ENCODE measurements at places on chromosomes 3 and 15.

- no peak for DNase-seq
Measured at GRCh38 chr3:62095756-62096155, 277.6 kb downstream of the FEZF2 start.

DNA sequence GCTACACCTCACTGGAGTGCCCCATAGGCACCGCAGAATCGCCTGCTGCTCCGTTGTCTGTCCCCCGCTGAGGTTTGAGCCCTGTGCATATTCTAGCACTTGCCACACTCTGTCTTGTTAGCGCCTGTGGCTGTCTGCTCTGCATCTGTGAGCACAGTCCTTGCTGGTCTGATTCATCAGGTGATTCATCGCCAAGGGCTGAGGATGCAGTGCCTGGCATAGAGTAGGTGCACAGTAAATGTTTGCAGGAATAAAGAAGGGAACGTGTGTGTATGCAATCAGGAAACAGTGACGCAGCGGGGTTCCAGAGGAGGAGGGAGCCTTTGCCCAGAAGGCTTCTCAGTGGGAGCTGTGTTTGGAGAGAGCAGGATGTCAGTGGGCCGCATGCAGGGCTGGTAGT lies 124.0 kb upstream of the PLXNA1 start:
- DNase-seq: no peak

DNA sequence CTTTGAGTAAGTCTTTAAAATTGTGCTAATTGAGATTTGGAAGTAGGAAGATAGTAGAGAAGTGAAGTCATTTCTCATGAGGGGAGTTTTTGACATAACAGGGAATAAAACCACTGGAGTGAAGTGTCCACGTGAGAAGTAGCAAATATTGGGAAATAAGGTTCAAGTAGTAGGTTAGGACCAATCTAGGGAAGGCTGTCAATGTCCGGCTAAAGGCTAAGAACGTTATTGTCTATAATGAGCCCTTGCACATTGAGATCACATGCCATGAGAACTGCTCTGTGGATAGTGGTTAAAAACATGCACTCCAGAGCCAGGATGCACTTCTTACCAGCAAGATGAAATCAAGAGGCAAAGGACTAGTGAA lies 459.9 kb upstream of the TPRG1 start:
- DNase-seq: no peak

- no peak for DNase-seq
Measured at GRCh38 chr15:56086566-56086965, 93.2 kb upstream of the NEDD4 start.

- no peak for DNase-seq
Measured at GRCh38 chr3:17518189-17519059, 224.0 kb downstream of the TBC1D5 start.

GRCh38 chr15:85073556-85074194 lies 92.0 kb downstream of the PDE8A start:
- DNase-seq: no peak

- DNase-seq: peak; percentile 78
Measured at GRCh38 chr15:99450896-99451358, 114.9 kb upstream of the MEF2A start.

DNA sequence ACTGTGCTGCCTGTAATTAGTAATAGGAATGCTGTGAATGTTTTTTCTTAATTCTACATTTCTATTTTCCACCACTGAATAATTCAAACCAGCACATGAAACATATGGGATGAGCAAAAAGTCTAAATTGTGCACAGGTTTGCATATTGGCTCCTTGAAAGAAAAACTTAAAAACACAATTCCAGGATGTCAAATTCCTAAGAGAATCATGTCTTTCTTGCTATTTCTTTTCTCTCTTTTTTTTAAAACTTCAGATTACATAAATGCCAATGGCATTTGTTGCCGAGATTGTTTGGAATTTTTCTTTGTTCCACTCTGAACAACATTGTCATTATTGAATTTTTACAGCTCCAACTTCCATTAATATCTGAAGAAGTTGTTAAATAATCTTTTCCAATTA lies 60.8 kb downstream of the VGLL3 start:
- no peak for DNase-seq

Data from tibial artery (tissue), 4 donors.